Stimulated activated CD4-positive, alpha-beta T cell treated with anti-CD3 and anti-CD28 coated beads, Interleukin-4, amount 100 ng/mL, for 1 hour (primary cell): ENCODE measurements at places on chromosomes 5 and 9.

DNA sequence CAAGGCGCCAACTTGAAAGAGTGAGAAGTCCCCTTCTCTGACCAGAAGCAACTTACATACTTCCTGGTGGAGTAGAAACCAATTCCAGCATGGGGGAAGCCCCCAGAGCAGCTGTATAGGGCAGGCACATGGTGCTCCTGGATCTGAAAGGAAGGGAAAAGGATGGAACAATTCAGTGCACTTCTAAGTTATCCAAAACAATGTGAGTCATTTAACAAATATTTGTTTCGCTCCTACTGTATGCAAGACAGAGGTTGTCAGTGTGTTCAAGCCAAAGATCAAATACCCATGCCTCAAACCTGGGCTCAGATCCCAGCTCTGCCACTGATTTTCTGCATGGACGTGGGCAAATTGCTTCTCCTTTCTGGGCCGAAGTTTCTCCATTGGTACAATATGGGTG, 67.1 kb downstream of the LHX2 start:
- no peak for DNase-seq

GRCh38 chr9:94823710-94824109, 97.2 kb downstream of the AOPEP start:
- no peak for DNase-seq

DNA sequence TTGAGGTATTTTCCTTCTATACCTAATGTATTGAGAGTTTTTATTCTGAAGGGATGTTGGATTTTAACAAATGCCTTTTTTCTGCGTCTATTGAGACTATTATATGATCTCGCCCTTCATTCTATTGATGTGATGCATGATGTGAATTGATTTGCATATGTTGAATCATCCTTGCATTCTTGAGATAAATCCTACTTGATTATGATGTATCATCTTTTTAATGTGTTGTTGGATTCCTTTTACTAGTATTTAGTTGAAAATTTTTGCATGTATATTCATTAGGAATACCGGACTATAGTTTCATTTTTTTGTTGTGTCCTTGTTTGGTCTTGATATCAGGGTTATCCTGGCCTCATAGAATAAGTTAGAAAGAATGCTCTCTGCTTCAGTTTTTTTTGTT, 169.7 kb downstream of the NPR3 start:
- no peak for DNase-seq

GRCh38 chr9:10443868-10444204, 169.0 kb downstream of the PTPRD start:
- no peak for DNase-seq

GRCh38 chr9:92611621-92612285, 58.2 kb downstream of the IPPK start:
- no peak for DNase-seq

GRCh38 chr9:78565481-78565880, 268.6 kb downstream of the PSAT1 start:
- no peak for DNase-seq

DNA sequence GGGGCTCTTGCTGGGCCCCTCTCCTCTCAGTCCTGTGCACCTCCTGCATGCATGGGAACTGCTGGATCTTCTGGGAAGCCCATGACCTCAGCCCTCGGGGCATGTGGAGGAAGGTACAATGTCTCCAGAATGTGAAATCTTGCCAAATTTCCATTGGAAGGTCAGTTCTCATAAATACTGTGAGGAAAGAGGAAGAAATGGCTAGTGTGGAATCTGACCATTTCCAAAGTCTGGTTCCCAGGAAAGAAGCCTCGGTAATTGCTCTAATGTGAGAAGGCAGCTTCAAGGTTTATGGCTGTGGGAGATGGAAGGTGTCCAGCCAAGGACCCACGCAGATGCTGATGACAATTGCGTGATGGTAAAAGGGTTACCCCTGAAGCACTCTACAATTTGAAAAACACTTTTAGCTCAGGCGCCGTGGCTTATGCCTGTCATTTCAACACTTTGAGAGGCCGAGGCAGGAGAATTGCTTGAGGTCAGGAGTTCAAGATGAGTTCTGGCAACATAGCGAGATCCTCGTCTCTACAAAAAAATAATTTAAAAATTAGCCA, 8.1 kb upstream of the IL17B start:
- no peak for DNase-seq

GRCh38 chr9:123860603-123861002, 69.3 kb downstream of the DENND1A start:
- DNase-seq: no peak

- DNase-seq: no peak
These were observed 290.6 kb downstream of the PIK3R1 start for GRCh38 chr5:68505917-68506860.

DNA sequence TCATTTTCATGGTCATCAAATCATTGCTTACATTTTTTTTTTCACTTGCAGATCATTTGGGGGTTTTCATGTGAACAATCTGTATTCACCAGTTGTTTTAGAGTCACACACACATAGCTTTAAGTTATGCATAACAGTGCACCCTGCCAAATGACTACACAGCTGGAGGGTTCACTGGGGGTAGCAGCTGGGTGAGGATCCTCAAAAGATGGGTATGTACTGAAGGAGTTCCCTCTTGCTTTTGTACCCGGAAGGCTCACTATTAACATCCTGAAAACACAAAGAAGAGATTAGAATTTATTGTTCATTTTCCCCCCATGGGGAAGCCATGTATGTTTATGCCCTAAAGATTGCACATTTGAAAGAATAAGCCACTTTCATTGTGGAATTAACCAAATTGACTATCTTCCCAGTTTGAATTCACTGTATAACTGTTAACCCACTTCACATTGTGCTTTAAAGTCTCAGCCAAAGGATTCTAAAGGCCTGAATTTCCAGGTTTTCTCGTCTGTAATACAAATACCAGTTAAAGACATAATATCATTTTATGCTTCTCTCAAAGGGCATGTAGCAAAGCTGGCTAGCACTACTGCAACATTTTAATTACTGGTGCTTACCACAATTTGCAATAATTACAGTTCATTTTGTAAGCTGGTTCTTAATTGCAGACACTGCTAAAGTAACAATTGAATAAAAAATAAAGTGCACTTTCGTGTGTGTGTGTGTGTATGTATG, 466.4 kb upstream of the MEF2C start:
- no peak for DNase-seq

DNA sequence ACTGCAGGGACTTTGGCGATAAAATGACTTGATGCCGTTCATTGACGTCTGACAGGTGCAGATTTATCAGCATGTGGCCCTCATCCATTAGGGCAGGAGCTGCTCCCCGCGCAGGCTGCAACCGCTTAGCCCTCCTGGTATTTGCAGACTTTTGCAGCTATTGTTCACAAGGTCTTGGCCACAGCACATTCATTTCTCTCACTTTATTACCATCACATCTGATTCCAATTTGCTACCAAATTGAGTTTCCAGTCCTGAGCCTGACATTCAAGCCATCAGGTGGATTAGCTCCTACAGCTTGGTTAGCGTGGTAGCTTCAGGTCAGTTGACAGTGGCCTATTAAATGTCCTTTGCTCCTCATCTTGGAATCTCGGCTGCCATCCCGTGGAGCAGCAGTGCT, 299.2 kb downstream of the CD180 start:
- DNase-seq: no peak
